ENCODE measurements at places on chromosomes 4 and X. TPM values are rescaled to one million over a fixed set of nuclear protein-coding genes. Genes with fewer than 3 reads are reported as not detected.

DNA sequence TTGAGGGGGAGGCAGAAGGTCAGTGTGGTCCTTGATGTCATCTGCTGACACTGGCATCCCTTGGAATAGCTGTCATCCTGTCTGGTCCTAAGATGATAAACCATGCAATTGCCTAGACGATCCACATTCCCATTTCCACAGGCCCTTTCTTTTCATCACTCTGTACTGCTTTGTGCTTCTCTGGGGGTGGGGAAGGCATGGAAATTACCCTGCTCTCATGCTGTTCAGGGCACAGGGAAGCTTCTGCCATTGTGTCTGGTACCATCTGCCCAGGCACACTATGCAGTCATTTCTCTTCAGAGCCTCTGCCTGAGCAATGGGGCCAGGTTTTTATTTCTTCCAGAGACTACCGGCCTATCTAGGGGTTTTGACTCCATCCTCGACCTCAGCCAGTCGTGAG is 49.7 kb upstream of the ELOVL6 start:
- no peak for DNase-seq

DNA sequence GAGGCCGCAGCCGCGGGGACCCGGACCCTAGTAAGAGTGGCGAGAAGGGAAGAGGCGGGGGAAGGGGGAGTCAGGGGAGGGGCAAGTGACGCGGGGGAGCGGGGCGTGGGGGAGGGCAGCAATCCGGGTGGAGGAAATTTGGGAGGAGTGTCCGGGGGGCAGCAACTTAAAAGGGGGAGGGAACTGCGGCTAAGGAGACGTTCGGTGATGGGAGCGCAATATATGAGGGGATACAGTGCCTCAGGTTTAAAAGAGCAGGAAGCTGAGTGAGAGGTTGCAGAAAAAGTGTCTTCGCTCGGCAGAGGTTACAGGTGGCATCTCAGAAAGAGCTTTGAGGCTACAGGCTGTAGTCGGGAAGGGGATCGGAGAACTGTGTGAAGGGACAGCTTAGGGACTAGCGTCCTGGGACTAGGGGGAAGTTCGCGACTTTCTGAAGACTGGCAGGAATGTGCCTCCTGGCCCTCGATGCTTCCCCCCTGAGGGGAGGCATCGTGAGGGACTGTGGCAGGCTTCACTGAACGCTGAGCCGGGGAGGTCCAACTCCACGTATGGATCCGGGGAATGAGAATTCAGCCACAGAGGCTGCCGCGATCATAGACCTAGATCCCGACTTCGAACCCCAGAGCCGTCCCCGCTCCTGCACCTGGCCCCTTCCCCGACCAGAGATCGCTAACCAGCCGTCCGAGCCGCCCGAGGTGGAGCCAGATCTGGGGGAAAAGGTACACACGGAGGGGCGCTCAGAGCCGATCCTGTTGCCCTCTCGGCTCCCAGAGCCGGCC is 519 bp downstream of the FOXO4 start:
- no peak for DNase-seq

DNA sequence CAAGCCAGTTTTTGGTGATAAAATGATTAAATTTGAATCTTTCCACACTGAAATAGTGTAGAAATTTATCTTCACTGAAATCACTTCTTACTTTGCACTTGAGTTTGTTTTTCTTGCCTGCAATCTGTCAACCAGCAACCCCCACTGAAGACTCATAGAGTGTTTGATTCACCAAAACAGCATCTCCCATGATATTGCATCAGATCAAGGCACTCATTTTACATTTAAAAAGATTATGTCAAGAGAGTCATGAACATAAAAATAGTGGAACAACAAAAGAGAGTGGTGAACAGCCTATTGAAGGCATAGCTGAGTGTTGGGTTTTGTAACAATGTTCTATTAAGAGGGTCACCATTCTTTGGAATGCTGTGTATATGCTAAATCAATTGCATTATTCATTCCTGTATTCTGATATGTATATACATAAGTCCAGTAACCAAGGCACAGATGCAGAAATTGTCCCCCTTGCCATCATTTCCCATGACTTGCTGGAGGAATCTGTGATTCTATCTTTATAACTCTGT is 1934.9 kb downstream of the ARAP2 start:
- DNase-seq, result no peak

- DNase-seq, result no peak
Measured at GRCh38 chr4:183248201-183248600, 71.9 kb downstream of the CLDN22 start.

The SSX4 gene
- total RNA-seq, result not detected

DNA sequence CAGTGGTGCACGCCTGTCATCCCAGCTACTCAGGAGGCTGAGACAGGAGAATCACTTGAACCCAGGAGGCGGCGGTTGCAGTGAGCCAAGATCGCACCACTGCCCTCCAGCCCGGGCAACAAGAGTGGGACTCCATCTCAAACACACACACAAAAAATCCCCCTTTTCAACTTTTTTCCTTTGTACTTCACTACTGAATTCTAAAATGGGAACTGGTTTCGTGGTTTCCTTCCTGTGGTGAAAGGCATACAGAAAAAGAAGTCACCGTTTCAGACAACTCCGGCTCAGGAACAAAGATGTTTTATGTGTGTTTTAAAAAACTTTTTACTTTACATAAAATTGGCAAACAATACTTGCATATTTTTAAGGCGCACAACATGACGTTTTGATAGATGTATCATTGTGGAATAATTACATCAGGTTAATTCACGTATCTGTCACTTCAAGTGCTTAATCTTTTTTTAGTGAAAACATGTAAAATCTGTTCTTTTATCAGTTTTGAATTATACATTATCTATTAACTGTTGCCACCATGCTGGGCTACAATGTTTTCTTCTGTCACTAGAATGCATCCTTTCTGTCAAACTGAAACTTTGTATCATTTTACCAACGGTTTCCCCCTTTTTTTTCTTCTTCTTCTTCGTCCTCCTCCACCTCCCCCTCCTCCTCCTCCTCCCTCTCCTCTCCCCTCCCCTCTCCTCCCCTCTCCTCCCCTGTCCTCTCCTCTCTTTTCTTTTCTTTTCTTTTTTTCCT is 186.0 kb downstream of the CRLF2 start:
- DNase-seq, result no peak

DNA sequence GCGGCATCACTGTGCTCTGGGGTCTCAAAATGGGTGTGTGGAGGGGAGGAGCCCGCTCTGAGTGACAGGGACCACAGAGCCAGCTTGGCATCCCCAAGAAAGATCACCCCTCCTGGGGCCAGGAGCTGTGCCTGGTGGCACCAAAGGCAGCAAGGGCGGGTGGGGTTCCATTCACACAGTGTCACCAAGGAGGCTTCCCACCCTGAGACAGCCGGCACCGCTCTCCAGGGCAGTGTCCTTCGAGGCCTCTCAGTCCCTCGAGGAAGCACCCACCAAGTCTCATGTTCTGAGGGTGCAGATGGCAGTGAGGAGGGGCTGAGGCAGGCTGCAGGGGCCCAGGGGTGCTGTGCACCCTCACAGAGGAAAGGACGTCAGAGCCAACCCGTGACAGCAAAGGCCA is 44.0 kb upstream of the MAN2B2 start:
- no peak for DNase-seq

The C4orf46 gene
- 2.7 TPM for total RNA-seq

DNA sequence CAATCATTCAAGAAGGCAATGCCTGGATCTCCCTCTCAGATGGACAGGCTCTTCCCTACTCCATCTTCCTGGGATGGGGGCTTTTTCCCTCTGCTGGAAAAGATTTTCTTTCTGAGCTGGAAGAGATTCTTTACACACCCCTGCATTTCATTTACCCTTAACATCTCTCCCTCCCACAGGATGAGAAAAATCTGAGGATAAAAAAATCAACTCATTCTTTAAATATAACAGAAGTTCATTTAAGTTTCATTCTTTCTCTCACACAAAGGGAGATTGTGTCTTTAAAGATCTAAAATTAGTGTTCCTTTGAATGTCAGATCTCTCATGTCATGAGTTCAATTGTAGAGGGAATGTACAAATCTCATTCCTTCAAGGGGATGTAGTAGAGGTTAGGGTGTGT is 109.0 kb downstream of the ZNF518B start:
- DNase-seq, result no peak

DNA sequence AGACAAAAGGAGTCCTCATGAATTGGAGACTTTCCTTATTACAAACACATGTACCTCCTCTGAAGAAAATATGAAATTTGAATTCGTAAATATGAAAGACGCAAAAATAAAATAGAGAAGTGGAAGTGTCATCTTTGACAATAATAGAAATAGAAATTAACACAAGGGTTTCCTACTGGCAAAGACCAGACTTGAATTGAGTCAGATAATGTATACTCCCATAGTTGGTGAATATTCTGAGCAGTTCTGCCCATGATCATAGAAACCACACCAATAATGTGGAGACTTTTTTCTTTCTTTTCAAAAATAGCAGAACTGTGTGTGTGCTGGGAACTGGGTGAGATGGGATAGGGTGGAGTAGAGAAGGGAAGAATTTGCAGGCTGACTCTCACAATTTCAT is 277.7 kb upstream of the TET2 start:
- no peak for DNase-seq

The PYURF gene
- 81.0 TPM for total RNA-seq

DNA sequence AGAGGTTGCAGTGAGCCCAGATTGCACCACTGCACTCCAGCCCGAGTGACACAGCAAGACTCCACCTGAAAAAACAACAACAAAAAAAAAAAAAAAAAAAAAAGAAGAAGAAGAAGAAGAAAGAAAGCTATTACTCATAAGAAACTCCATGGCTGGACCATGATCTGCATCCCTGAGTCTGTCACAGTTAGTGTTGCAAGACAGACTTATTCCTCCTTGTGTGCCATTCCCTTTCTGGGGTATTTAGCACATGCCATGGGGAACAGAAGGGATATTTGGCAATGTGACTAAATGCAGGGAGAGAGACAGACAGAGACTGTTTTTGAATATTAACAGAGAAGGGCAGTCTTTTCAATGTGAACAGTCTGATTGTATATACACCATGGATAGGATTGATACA is 16.7 kb upstream of the PDS5A start:
- no peak for DNase-seq

- no peak for DNase-seq
Measured at GRCh38 chr4:70670332-70671014, 4.2 kb upstream of the JCHAIN start.

GRCh38 chr4:3337811-3338210 is 45.0 kb downstream of the RGS12 start:
- DNase-seq, result no peak

The VCX3A gene
- not detected for total RNA-seq

DNA sequence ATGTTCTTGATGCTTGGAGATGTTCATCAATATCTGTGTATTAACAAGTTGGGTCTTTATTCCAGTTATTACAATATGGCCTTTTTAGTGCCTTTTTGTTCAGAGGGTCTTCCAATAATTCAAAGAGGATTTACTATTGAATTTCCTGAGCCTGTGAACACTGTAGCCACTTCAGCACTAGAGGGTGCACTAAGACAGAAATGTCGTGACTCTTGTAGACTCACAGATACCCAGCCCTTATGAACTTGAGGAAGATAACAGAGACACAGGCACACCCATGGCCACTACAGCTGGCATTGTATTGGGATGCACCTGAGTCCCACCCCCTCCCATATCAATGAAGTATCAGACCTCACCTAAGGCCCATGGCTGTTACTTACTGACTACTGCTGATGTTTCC is 54.4 kb upstream of the ACTRT1 start:
- DNase-seq, result no peak

- no peak for DNase-seq
Measured at GRCh38 chrX:41043674-41044345, 41.4 kb upstream of the USP9X start.

- DNase-seq, result no peak
Measured at GRCh38 chr4:181150191-181150590, 1093.0 kb upstream of the TENM3 start.

GRCh38 chr4:170736710-170737109 is 647.0 kb upstream of the AADAT start:
- DNase-seq, result no peak

GRCh38 chr4:105679186-105679585 is 29.3 kb downstream of the INTS12 start:
- no peak for DNase-seq
